Urothelium cell line (cell line): ENCODE measurements at places on chromosomes 11 and 22.

- DNase-seq, result no peak
These were observed 23.6 kb downstream of the OR52E1 start for GRCh38 chr11:5092821-5093585.

- no peak for DNase-seq
These were observed 220.7 kb upstream of the BLID start for GRCh38 chr11:122336706-122337105.

- DNase-seq, result peak; percentile 69
These were observed 328.1 kb upstream of the MPPED2 start for GRCh38 chr11:30914143-30914762.

- peak; percentile 78 for DNase-seq
These were observed 55.1 kb downstream of the PACSIN2 start for GRCh38 chr22:42959576-42960509.

DNA sequence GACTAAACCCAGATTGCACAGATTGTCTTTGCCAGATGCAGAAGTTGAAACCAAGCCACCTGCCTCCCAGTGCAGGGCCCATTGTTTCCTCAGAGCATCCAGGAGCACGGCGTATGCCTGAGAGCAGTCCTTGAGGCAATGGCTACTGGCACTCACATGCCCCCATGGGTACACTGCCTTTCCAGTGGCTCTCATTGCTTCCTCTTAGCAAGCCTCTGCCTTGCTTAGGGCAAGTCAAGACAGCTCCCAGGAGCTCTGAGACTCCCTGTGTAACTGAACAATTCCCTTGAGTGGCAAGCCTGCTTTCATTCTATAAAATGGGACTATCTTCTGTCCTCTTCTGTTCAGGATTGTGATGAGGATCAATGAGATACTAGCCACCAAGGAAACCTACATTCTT lies 4.1 kb downstream of the SYTL2 start:
- no peak for DNase-seq

GRCh38 chr11:27363576-27364117 lies 632 bp upstream of the CCDC34 start:
- DNase-seq, result no peak

GRCh38 chr11:119782006-119782738 lies 53.2 kb upstream of the NECTIN1 start:
- DNase-seq, result no peak

GRCh38 chr11:56089697-56090096 lies 3.4 kb upstream of the OR8I2 start:
- DNase-seq, result no peak

DNA sequence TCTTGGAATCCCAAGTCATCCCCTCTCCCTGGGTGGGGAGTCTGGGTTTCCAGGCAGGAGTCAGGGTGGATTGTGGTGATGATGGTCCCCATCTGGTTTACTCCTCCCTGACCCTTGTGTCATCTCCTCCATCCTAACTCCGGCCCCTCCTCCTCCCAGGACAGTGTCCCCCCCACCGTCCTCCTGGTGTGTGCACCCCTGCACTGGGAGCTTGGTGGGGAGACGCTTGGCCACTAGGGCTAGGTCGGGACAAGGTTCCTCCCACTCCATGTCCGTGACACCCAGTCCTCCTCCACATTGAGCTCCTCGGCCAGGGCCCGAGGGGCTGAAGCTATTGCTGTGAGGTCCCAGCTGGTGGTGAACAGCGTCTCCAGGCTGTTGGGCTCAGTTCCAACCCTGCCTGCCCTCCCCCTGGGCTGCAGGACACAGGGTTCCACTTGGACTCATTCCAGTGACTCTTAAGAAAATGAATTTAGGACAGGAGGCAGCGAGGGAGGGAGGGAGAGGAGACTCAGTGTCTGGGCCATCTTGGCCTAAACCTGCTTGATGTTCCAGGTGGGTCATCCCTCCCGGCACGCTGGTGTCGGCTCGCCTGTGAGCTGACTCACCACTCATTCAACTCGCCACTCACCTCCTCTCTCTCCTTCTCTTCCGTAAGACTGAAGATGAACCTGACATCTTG lies 433.2 kb downstream of the TBC1D22A start:
- no peak for DNase-seq

- DNase-seq, result no peak
These were observed 6.3 kb downstream of the OSBPL5 start for GRCh38 chr11:3158821-3159220.

DNA sequence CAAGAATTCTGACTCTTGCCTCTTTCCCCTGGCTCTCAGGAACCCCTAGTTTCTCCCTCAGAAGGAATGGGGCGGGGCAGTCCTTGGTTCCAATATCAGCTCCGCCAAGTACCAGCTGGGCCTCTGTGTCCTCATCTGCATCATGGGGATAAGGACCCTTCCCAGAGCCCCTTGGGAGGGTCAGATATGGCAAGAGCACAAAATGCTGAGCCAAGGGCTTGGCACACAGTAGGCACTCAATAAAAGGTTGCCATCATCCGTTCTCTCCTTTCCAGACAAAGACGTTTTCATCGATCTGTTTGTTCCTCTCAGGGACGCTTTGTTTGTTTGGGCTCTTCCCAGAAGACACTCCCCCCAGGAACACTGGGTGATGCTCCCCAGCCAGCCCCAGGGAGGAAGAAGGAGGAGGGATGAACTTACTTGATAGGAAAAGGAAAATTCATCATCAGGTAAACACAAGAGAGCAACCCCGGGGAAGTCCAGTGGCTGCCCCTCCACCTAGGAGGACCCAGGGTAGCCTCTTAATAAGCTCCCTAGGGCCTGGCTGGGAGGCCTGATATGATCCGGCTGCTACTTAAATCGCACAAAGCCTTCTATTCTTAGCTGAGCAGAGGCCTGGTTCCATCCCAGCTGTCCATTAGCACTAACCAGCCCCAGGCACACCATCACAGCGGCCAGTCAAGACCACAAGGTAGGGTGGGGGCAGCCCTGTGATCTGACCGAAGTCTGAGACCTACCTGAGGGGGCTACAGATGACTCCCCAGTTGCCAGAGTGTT lies 19.6 kb downstream of the GDPD5 start:
- DNase-seq, result no peak

DNA sequence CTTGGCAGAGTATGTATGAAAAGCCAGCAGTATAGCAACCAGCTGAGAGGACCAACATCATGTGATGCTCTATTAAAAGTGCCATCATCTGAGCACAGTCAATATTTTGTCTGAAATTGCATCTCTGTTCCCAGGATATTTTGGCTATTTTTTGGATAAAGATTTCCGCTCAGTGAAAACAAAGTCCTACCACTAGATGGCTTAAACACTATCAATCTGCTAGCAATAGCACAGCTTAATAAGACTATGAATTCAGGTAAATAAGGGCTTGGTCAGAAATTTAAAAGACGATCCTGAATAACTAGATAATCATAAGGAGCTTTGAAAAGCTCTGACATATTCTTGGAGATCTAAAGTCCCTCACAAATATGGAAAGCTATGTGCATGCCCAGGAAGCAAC lies 74.4 kb downstream of the MS4A13 start:
- DNase-seq, result peak; percentile 3

GRCh38 chr11:25163421-25163820 lies 666.6 kb downstream of the LUZP2 start:
- DNase-seq, result no peak

DNA sequence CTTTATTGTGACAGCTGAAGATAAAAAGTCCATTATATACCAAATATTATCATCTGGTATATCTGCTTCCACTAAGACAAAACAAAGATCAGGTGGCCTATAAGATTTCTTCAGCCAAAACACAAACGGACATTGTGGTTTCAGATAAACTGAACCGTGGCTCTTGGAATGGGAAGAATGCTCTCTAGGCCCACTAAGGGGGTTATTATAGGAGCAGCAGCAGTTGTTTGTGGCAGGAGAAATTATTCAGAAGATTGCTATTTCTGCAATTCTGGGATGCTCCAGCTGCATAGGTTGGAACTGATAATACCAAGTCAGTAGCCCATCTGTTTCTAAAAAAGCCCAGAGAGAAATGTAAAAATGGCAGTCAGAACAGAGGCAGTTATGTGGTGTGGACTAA lies 145.3 kb downstream of the NCAM1 start:
- peak; percentile 82 for DNase-seq

DNA sequence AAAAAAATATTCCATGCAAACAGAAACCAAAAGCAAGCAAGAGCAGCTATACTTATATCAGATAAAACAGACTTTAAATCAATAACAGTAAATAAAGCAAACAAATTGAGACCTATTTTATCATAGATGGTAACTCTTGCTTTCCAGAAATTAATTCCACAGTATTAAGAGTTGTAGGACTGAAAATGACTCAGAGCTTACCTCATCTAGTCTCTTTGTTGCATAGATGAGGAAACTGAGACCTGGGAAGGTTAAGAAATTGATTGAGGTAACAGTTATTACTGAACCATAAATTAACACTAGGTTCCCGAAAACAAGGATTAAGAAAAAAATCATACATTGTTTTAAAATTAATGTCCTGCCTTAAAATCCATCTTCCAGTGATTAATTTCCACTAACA lies 123.8 kb downstream of the PLEKHA7 start:
- DNase-seq, result no peak

GRCh38 chr22:17107547-17107810 lies 13.7 kb downstream of the TMEM121B start:
- DNase-seq, result no peak

DNA sequence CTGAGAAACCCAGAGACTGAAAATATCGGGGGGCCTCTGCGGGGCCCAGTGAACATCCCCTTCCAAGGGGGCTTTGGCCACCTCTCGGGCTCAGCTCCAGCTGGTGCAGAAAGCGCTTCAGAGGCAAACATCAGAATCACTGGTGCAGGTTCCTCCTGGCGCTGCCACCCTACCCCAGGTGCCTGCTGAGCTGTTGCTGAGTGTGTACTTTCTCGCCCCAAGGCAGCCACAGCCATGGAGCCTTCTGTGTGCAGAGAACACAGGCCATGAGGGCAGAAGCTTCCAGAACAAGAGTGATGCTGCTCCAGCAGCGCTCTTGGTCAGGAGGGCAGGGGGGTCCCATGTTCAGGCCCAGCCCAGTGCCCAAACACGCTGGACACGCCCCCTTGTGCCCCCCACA lies 6.3 kb downstream of the DRD4 start:
- DNase-seq, result no peak

DNA sequence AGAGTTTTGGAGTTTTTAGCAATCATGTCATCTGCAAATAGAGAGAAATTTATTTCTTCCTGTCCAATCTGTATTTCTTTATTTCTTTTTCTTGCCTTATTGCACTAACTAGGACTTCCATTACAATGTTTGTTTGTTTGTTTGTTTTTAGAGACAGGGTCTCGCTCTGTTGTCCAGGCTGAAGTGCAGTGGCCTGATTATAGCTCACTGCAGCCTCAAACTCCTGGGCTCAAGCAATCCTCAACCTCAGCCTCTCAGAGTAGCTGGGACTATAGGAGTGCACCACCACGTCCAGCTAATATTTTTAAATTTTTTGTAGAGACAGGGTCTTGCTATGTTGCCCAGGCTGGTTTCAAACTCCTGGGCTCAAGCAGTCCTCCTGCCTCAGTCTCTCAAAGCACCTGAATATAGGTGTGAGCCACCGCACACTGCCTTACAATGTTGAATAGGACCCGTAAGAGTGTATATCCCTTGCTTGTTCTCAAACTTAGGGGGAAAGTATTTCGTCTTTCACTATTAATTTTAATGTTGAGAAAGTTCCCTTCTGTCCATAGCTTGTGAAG lies 29.6 kb upstream of the MAPK1 start:
- no peak for DNase-seq

DNA sequence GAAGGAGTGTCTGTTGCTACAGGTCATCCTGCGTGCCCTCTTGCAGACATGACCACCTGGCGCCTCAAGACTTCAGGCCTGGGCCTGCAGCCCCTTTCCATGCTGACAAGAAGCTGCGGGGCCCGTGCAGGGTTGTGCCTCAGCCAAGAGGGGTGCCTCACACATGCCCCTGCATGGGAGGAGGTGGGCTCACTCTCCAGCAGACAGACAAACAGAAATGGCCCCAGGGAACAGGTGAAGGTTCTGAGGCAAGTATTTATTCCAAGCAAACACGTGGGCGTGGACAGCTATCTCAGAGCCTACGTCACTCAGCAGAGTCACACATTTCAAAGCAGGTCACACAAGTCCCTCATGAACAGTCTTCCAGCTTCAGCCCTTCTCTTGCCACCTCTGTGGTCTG lies 5.9 kb upstream of the SYCE3 start:
- no peak for DNase-seq

DNA sequence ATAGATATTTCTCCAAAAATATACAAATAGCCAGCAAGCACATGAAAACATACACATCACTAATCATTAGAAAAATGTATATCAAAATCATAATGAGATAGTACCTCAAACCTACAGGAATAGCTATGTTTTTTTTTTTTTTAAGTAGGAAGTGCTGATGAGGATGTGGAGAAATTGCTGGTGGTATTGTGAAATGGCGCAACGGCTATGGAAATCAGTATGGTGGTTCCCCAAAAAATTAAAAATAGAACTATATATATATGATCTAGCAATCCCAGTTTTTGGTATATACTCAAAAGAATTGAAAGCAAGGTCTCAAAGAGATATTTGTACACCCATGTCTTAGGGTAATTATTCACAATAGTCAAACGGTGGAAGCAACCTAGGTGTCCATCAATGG lies 46.0 kb upstream of the HIPK3 start:
- no peak for DNase-seq

- no peak for DNase-seq
These were observed 72.4 kb upstream of the FGF3 start for GRCh38 chr11:69891421-69892236.

DNA sequence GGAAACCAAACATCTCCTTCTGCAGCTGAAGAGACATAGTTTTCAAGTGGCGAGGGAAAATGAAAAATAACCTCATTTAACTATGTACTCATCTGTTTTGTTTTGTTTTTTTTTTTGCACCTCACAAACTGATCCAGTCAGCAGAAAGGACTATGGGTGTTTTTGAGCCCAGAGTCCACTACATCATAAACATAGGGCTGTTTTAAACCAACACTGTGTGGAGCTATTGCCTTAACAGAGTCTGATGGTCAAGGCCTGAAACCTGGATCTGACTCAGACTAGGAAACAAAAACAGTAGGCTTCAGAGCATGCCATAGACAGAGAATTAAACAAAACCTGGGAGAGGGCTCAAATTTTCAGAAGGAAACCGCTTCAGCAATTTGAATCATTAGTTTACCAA lies 99.3 kb upstream of the FSHB start:
- DNase-seq, result no peak

DNA sequence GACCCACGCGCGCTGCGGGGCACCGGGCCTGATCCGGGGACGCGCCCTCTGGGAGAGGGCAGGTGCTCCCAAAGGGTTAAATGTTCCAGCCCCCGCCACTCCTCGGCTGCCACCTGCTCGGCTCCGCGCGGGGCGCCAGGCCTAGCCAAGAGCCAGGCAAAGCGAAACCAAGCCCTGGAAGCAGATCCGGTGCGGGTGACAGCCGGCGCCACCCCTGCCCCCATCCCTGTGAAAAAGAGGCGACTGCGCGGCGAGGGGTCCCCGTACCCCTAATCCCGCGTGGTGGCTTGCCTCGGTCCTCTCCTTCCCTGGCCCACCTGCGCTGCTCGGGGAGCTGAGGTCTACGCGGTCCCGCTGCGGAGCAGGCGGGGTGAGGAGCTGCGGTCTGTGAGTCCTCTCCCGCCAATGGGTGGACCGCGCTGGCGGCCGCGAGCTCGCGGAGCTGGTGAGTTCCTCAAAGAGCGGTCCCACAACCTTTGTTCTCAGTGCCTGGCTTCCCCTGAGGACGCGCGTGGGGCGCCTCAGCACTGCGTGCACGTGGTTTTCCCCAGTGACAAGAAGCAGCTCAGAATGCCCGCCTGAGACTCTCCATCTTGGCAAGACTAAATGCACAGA lies at the start of gene ME3:
Gene ME3 (minus strand): TSS at position 610 of the 615 bp plus-strand sequence.
- DNase-seq, result no peak

GRCh38 chr11:69240332-69241074 lies 53.5 kb upstream of the MYEOV start:
- DNase-seq, result no peak

- DNase-seq, result no peak
These were observed 10.8 kb upstream of the CCT8L2 start for GRCh38 chr22:16603448-16603768.
